Fibroblast of the aortic adventitia (primary cell): ENCODE measurements at places on chromosomes 11 and 22. TPM values are rescaled to one million over a fixed set of nuclear protein-coding genes. Genes with fewer than 3 reads are reported as not detected.

DNA sequence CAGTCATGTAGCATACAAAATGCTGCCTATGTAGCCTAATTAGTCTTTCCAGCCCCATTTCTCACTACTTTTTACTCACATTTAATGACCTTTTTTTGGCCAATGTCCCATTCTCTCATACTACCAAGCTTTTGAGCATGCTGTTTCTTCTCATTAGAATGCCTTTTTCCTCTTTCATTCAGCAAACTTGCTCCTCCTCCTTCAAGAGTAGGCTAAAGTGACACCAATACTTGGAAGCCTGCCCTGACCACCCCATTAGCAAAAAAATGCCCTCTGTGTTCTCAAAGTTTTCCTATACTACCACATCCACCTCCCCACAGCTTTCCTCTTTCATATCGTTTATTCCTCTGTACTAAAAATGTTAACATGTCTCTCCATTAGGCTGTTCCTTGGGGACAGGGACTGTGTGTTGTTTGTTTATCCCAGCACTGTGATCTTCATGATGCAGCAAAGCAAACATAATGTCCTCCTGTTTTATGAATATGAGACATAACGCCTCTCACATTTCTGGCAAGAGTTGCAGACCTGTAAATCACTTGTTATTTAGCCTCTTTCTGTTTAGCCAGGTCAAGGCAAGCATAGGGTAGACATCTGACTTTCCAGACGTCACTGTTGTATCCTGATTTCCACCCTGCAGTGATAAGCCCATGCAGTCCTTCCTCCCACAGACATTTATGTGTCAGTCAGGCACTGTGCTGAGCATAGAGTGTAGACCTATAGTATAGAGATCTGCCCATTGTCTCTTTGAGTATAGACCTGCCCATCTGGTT is 62.0 kb upstream of the UCP3 start:
- no peak for DNase-seq

DNA sequence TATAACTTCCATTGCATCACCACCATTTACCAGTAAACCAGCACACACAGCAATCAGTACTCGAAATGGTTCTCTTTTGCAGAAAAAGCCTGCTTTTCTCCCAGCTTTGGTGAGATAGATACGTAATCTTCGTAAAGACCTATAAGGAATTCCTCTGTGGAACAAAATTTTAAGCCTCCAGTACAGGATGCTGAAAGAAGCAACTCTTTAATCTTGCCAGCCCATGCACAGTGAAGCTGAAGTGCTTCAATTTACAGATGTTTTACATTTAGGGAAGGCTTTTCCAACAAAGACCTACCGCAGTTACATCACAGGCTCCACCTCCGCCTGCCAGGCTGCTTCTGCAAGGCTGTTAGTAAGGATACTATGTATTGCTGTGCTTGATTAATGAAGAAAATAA is 1.9 kb downstream of the ELMOD1 start:
- DNase-seq = no peak

GRCh38 chr22:43743929-43744643 is 68.0 kb downstream of the EFCAB6 start:
- no peak for DNase-seq

- no peak for DNase-seq
Observed at GRCh38 chr11:12599408-12600143, 74.6 kb upstream of the TEAD1 start.

CASP12 gene
- total RNA-seq = 0.18 TPM in 1 of 2 replicates, not detected in the other
